Skin of body (tissue), 3 donors: ENCODE measurements at places on chromosomes 13 and 19. TPM values are rescaled to one million over a fixed set of nuclear protein-coding genes. Genes with fewer than 3 reads are reported as not detected.

Gene F2RL3
- total RNA-seq, result 0.49 TPM

Gene KLK15
- not detected for total RNA-seq

DNA sequence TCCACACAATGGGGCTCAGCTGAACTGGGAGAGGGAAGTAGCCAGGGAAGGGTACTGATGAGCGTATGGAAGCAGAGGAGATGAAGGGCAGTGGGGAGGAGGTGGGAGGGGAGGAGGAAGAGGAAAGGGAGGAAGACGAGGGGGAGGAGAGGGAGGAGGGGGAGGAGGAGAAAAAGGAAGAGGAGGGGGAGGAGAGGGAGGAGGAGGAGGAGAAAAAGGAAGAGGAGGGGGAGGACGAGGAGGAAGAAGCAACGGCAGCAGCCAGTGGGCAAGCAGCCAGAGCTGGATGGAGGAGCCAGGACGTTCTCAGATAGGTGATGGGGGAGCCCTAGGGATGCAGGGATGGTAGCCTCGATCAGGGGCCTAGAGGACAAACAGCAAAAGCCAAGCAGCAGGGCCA, 5.6 kb downstream of the CERS4 start:
- no peak for DNase-seq

DNA sequence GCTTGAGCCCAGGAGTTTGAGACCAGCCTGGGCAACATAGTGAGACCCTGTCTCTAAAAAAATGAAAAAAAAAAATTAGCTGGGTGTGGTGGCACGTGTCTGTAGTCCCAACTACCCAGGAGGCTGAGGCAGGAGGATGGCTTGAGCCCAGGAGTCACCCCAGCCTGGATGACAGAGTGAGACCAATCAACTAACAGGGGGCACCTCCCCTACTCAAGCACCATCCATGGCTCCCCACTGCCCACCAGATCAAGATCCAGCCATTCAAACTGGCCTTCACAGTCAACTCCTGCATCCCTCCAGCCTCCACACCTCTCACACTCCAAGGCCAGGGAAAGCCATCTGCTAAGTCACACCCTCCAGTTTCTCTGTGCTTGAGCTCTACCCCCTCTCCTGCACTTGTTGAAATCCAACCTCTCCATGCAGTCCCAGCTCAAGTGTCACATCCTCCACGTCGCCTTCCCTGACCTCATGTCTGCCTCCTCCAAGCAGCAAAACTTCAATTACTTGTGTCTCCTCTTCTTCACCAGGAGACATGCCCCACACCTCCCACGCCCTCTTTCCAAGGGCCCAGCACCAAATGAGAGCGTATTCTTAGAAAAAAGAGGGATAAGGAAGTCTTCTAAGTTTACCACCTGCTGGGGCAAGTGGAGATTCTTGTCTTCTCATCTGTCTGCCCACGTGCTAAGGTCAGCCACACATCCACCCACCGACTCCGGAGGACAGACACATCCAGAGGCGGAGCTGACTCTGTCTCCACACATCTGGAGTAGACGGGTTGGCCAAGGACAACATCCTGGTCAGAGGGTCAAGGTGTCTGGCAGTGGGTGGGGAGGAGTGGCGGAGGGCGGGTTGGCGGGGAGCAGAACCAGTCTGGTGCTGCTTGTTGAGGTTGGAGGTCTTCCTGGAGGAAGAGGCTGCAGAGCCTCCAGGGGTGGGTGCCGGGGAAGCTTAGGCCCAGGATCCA, 974 bp upstream of the CYP4F22 start:
- no peak for DNase-seq

GRCh38 chr13:44693156-44693764, 117.1 kb upstream of the TSC22D1 start:
- DNase-seq, result no peak

- DNase-seq, result peak; percentile 8
These were observed 45.7 kb upstream of the TDRD3 start for GRCh38 chr13:60351326-60351725.
